Esophagus muscularis mucosa (tissue), 4 donors: ENCODE measurements at places on chromosomes 3 and 15. TPM values are rescaled to one million over a fixed set of nuclear protein-coding genes. Genes with fewer than 3 reads are reported as not detected.

The MUSTN1 gene
- 17.7 TPM for total RNA-seq

The CNTN4 gene
- total RNA-seq: 10.7 TPM

GRCh38 chr3:167051421-167051820, 328.7 kb downstream of the ZBBX start:
- no peaks in the 10 kb centered on the region for H3K27me3 ChIP-seq
- no peak overlapping the region for H3K27ac ChIP-seq
- DNase-seq: no peak
- H3K4me3 ChIP-seq: no peak overlapping the region
- H3K36me3 ChIP-seq: no peaks in the 10 kb centered on the region

GRCh38 chr15:35393398-35393797, 152.6 kb downstream of the DPH6 start:
- H3K4me1 ChIP-seq: no peaks in the 10 kb centered on the region
- DNase-seq: no peak
- no peak overlapping the region for H3K4me3 ChIP-seq
- H3K27me3 ChIP-seq: no peaks in the 10 kb centered on the region
- no peaks in the 10 kb centered on the region for H3K36me3 ChIP-seq

DNA sequence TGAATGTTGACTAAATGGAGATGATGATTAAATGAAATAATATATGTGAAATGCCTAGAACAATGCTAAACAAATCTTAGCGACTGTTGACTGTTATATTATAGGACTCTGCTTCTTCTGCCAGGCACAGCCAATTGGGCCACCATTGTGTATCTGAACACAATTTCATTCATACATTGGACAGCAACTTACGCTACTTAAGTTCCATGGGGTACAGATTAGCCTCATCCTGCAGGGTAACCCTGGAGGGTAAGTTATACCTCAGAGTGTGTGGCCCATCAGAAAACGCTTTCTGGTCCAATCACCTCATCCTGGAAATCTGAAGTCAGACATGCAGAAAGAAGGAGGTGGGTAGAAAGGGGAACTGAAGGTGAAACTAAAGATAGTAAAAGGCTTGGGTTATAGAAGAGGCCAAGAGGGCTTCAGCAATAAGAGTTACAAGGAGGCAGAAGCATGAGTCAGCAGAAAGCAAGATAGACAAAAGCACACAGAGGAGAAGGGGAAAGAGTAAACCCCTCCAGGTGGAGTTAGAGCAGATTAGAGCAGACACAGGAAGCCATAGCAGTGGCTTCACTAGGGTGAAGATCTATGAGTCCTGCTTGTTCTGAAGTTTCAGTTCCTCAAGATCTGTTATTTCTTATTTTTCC, 119.3 kb upstream of the SLC24A5 start:
- no peak overlapping the region for H3K27ac ChIP-seq
- DNase-seq: no peak
- no peak overlapping the region for H3K4me3 ChIP-seq
- H3K27me3 ChIP-seq: no peaks in the 10 kb centered on the region
- H3K36me3 ChIP-seq: no peaks in the 10 kb centered on the region
- H3K4me1 ChIP-seq: no peaks in the 10 kb centered on the region

GRCh38 chr3:14726441-14726780, 51.5 kb downstream of the C3orf20 start:
- H3K4me3 ChIP-seq: no peak overlapping the region
- H3K27ac ChIP-seq: peak overlapping the region; percentile 75
- no peak for DNase-seq
- peaks cover 32% of the 10 kb centered on the region for H3K4me1 ChIP-seq
- H3K36me3 ChIP-seq: no peaks in the 10 kb centered on the region
- no peaks in the 10 kb centered on the region for H3K27me3 ChIP-seq

GRCh38 chr15:29244123-29244522, 25.5 kb downstream of the NSMCE3 start:
- H3K4me3 ChIP-seq: no peak overlapping the region
- no peak for DNase-seq
- peaks cover 12% of the 10 kb centered on the region for H3K27me3 ChIP-seq
- H3K36me3 ChIP-seq: no peaks in the 10 kb centered on the region
- H3K4me1 ChIP-seq: no peaks in the 10 kb centered on the region

DNA sequence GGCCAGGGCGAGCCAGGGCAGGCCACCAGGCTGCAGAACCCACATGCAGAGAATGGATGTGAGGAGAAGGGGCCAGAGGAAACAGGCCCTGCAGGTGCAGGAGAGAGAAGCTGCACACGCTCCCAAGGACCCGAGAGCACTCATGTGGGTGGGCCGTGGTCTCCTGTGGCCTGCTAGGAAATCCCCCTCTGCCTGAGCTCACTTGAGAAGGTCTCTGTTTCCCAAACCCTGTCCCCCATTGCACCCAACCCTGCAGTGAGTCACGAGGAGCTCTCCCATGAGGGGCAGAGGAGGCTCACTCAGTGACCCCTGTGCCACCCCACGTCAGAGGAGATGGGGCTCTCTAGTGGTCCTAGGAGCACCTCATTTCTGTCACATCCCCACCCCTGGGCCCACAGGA, 111.1 kb downstream of the KLF13 start:
- no peak for DNase-seq
- H3K27ac ChIP-seq: no peak overlapping the region
- H3K27me3 ChIP-seq: no peaks in the 10 kb centered on the region
- peaks cover 39% of the 10 kb centered on the region for H3K4me1 ChIP-seq
- no peaks in the 10 kb centered on the region for H3K36me3 ChIP-seq
